ENCODE measurements at places on chromosomes 11 and 22.

- DNase-seq: peak; percentile 84
Observed at GRCh38 chr11:69157156-69157821, 1.6 kb downstream of the SMIM38 start.

DNA sequence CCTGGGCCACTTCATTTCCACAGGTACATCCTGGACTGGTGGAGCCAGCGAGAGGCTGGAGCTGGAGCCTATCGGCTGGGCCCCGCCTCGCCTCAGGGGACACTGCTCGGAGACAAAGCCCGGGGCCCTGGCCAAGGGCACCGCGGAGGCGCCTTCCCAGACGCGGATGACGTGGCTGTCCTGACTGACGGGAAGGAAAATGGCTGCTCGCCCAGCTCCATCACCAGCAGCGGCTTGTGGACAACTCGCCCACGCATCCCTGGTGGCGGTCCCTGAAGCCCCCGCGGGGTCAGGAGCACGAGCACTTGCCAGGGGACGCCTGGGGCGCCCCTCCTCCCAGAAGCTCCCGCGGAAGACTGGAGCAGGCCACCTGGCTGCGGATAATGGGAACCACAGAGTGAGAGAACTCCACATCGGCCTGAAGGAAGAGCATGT, 49.6 kb downstream of the CECR2 start:
- DNase-seq: no peak

GRCh38 chr11:79381036-79381435, 59.8 kb downstream of the TENM4 start:
- DNase-seq: no peak

GRCh38 chr11:17574141-17575091, 27.4 kb downstream of the OTOG start:
- DNase-seq: no peak

DNA sequence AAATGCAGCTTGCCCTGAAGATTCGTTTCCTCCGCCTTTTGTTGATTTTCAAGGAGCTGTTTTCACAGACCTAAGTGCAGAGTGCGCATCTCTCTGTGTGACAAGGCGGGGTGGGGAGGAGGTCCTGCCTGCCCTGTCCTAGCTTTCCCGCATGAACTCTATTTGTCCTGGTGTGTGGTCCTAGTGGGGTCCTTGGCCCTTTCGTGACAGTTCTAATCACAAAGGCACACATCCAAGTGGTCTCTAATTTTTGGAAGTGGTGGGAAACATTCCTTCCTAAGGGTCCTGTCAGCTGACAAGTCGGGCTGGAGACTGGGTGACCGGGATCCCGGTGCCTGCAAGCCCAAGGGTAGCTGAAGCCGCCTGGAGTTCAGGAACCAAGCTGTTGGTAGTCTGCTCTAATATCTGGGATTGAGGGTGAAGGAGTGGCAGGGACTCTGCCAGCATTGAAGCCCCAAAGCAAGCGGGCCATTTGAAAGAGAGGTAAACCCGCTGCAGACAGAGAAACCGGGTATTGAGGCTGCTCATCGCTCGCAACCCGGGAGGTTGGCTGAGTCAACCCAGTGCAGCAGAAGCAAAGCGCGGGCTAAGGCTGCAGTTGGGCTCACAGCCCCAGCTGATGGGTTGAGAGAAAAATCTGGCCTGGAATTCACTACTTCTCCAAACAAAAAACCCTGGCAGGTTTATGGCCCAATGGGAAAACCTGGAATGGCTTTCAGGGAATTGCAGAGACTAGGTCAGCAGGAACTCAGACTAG, 28.1 kb upstream of the FBXO3 start:
- no peak for DNase-seq

GRCh38 chr11:83033972-83034672, 37.6 kb downstream of the RAB30 start:
- DNase-seq: no peak

- DNase-seq: no peak
Observed at GRCh38 chr11:66674964-66675602, 2.6 kb downstream of the RBM4B start.

DNA sequence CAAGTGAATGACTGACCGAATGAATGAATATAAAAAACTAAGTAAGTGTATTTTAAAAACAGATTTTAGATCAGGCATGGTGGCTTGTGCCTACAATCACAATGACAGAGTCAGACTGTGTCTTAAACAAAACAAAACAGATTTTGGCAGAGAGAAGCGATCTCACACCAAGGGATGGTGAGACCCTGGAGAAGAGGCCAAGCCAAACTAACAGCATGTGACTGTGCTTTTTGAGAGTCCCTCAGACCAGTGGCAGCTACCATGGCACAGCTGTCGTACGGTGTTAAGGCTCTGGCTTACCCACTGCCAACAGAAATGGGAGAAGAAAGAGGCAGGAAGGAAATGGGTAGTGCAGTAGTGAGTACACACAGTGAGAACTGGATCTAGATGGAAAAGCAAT, 60.6 kb downstream of the SGSM3 start:
- no peak for DNase-seq

DNA sequence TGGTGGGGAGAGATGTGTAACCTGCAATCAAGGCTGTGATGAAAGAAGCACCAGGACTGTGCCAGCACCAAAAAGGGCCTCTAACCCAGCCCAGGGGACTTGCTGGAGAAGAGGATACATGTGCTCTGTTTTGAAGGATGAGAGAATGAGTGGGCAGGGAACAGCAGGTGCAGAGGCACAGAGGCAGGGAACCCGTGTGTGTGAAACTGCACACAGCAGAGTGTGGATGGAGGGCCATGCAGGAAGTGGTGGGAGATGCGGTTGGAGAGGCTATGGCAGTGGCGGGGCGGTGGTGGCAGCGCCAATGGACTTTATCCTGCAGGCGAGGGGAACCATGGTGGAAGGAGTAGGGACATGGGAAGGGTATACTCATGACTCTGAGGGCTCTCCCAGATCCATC, 25.2 kb upstream of the LRRC32 start:
- DNase-seq: no peak

- no peak for DNase-seq
Observed at GRCh38 chr11:84140386-84141169, 854.4 kb upstream of the CCDC90B start.

DNA sequence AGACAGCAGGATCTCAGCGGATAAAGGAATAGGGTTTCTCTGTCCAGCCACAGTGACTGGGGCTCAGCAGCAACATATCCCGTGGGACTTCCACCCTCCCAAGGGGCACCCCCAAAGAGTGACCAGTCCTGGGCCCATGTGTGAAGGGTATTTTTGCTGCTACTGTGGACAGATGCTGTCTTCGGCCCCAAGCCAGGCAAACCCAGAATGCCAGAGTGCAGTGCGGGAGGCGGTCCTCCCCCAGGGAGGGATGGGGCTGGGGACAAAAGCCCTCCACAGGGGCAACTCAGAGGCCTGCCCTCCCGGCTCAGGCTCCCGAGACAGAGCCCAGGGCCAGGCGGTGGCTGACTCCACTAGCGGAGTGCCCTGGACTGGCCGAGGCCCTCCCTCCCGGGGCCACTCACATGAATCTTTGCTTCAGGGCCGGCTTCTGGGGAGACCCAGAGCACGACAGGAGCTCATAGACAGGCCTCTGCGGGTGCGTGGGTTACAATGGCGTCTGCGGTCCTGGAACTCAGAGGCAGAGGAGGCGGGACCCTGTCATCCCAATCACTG, 34.7 kb upstream of the WNT7B start:
- DNase-seq: no peak

GRCh38 chr11:66639066-66639813, 737 bp downstream of the RBM4 start:
- DNase-seq: no peak

Measured in GM13977 (cell line).